Dermis microvascular lymphatic vessel endothelial cell (primary cell): ENCODE measurements at places on chromosomes 3 and 15. TPM values are rescaled to one million over a fixed set of nuclear protein-coding genes. Genes with fewer than 3 reads are reported as not detected.

The TOPBP1 gene
- 24.6 and 24.9 TPM in 2 replicates for total RNA-seq

GRCh38 chr3:17162116-17162515 is 277.4 kb downstream of the PLCL2 start:
- DNase-seq: no peak

The CBLB gene
- 9.1 and 10.5 TPM in 2 replicates for total RNA-seq

DNA sequence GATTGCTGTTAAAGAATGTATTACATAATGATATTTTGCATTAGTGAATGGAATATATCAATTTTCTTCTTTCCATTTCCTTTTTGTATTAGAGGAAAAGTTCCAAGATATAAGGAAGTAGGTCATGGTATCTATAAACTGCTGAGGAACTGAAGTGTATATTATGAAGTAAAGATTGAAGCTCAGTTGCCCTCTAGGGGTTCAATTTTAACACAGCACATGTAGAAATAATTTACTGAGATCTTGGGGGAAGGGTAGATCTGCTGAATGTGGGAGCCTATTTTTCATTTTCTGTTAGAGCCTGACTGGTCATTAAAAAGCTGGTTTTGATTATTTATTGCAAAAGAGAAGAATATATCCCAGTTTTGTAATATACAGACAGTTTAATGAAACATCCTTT is 45.2 kb downstream of the CMC1 start:
- peak; percentile 47 for DNase-seq

GRCh38 chr15:76793162-76793561 is 112.0 kb downstream of the SCAPER start:
- DNase-seq: no peak

GRCh38 chr3:17995769-17996168 is 253.3 kb upstream of the TBC1D5 start:
- no peak for DNase-seq

DNA sequence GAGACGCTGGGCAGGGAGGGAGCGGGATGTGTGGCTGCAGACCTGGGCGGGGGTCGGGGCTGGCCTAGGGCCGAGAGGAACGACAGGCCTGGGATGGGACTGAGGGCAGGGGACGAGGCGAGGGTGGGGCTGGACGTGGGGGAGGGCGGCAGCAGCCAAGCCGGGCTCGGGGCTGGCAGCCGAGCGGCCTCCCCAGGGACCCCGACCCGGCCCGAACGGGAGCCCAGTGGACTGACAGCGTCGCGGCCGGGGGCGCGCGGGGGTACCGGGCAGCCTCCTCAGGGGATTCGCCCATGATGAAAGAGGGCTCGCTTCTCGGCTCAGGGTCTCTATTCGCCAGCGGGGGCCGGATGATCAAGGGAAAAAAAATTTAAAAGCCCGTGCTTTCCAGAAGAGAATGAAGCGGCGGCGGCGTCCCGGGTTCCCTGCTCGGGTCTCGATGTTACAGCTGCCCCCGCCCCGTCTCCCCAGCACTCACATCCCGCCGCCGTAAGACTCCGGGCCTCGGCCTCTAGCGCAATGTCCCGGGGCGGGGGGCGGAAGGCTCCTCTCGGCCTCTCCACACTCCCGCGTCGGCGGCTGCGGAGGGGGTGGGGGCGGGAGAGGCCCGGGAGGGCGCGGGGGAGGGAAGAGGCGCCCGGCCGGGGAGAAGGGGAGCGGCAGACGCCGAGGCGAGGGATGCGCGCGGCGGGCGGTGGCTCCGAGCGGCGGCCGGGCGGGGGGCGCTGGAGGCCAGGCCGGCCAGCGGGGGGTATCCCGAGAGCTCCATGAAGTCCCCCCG is 4.3 kb downstream of the PTH1R start:
- DNase-seq: no peak

GRCh38 chr3:3366386-3366785 is 186.9 kb upstream of the CRBN start:
- no peak for DNase-seq

The FURIN gene
- 39.8 and 81.7 TPM in 2 replicates for total RNA-seq

DNA sequence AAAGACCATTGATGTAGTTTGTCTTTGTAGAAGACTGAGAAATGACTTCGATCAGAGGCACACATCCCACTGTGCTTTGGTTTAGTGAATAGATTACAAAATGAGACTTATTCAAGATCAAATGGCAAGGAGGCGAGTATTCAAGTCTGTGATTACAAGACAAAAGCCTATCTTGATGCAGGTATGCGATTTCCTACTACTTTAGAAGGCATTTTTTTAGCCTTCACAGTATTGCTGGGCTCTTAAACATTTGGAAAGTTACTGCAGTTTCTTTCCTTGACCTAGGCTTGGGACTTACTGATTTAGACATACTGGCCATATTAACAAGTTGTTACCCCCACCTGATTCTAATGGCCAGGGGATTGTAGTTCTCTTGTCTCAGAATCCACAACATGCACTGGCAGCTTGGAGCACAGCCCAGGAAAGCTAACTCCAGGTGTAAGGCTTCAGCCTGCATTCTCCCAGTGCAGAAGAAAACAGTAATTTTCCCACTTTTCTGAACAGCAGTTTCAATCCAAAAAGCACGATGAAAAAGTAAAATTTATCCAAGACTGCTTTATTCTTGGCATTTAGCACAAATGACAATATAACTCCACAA is 311.6 kb downstream of the EPHA6 start:
- no peak for DNase-seq

DNA sequence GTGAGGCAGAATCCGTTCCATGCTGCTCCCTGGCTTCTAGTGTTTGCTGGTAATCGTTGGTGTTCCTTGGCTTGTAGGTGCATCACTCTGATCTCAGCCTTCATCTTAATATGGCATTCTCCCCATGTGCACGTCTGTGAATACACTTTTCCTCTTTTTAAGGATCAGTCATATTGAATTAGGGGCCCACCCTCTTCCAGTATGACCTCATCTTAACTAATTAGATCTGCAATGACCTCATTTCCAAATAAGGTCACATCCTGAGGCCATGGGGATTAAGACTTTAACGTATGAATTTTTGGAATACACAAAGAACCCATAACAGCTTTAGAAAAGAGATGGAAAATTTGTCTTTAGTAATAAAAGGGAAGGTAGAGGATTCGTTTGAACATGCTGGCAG is 34.1 kb upstream of the MASP1 start:
- DNase-seq: no peak

DNA sequence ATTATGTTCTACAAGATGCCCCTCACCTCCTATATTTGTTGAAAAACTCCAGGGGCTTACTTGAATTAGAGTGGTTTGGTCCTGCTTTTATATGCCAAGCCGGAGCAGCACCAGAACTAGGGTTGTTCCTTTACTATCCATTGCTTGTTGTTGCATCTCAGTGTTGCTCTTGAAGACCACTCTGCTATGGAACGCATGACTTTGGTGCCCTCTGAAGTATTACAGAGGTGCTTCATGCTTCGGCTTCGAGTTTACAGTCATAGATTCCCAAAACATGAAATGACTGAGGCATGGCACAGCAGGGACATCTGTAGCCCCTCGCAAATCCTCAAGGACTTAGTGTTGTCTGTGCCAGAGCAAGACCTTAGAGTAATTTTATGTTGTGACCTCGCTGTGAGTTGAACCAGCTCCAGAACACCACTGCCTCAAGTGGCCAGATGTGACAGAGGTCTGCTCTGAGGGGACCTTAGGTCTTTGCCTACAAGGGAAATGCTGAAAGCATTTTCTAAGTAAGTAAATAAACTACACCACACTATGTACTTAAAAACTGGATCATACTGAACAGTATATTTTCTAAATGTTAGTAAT is 67.2 kb upstream of the SIAH2 start:
- no peak for DNase-seq

- no peak for DNase-seq
Measured at GRCh38 chr15:95266451-95267061, 1035.2 kb downstream of the MCTP2 start.

DNA sequence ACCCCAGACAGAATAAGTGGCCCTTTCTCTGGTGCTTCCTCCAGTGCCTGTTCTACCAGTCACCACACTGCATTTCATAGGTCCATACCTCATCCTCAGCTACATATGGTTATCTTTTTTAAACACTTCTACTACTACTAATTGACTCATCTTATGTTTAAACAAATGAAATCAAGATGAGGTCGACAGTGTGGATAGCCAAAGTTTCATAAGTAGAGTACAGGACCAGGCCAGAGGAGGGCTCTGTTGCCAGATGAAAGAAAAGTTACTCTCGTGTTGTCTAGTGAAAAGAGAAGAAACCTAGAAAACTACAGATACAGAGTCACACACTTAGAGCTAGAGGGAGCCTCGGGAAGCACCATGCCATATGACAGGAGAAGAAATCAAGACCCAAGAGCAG is 296.1 kb downstream of the VPS13C start:
- DNase-seq: no peak
